ENCODE measurements at places on chromosomes 2 and 18.

- DNase-seq, result no peak
Measured at GRCh38 chr2:172107690-172108586, 5.2 kb upstream of the DLX2 start.

- no peak for DNase-seq
Measured at GRCh38 chr2:43622931-43623451, 14.1 kb upstream of the PLEKHH2 start.

DNA sequence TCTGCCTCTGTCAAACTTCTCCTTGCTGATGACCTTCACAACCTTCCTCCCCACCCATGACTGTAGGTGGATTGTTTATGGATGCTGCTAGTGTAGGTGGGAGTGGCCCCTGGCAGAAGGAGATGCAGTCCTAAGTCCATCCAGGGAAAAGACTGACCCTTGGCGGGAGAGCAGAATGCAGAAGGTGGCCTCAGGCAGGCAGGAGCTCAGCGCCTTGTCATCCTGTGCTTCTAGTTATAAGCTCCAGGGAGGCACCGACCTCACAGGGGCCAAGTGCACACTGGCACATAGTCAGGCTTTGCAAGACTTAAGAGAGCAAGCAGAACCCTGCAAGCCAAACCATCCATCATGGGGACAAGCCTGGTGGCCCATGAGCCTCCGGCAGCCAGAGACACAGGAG, 74.4 kb downstream of the CAPN13 start:
- no peak for DNase-seq

DNA sequence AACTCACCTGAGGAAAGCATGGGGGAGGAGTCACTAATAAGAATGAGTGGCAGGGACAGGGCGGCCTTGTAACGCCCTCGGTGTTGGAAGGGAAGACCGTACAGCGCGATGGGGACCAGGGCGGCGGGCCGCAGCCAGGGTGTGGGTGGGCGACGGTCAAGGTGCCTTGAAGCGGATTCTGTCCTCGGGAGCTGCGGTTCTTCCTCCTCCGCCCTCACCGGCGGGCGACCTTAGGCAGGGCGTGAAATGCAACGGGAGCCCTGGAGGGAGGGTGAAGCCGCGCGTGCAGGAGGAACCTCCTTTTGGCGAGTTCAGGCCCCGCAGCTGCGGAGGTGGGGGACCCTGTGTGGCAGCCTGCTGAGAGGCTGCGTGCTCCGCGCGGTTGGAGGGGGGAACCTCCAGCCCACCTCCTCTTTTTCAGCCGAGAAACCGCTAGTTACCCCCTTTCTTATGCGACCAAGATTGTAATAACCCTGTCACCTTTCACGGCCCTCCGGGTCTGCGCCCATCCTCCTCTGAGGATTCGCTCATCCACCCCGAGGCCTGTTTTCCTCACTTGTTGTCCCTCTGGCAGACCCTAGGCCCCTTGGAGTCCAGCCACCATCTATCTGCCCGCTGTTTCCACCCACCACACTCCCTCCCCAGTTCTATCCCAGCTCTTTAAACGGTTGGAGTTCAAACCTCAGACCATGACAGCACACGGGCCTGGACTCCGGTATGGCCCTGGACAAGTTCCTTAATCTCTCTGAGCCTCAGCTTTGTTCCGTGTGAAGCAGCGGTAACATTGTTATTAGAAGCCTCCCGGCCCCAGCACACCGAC, 823 bp upstream of the RNU2-63P start:
- peak; percentile 78 for DNase-seq

DNA sequence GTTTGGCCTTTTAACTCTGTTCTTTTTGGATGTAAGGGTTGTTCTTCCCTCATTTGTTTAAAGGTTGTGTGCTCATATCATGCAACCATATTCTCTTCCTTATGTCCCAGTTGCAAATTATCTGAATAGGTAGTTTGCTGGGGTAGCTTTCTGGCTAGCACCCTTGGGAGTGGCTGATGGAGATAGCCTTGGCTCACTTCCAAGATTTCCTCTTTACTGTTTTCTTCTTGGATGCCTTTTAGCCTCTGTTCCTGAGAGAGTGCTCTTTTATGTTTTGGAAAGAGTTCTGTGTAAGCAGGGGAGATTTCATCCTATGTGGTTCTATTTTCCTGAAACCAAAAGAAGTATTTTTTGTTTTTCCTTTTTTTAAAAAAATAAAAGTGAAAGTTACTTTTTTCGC, 25.4 kb downstream of the USP14 start:
- DNase-seq, result no peak

DNA sequence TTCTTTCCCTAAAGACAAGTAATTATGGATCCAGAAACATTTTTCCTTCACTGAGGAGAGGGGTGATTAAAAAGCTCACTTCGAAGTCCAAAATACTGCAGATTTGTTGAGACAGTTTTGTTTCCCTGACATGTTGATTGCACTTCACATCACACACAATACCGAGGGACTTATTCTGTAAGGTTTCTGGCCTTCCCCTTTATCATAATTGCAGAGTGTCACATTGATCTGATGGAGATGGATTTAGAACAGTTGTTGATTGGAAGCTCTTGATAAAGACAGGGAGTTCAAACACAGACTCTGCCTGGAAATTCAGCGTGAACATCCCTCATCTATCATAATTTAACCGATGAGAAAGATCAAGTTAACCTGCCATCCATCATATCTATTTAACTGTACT, 163.6 kb downstream of the PTPRM start:
- DNase-seq, result peak; percentile 81

DNA sequence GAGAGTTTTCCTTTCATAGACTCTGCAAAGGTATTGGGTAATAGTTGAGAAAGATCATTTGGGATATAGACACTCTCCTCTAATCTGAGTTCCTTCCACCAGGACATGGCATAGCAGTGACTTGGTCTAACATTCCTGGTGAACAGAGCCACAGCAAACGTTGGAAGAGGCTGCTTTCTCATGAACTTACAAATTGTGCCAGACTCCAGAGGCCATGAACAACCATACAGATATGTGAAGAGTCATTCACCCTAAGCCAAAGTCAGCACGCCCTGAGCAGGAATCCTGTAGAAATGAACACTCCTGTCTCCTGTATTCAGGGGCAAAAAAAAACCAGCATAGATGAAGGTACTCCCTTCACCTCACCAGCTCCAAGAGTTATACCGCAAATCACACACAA, 152.8 kb downstream of the TMEM18 start:
- DNase-seq, result no peak

- DNase-seq, result no peak
Measured at GRCh38 chr2:46985512-46985911, 69.9 kb upstream of the MCFD2 start.

GRCh38 chr2:21452678-21453077, 328.9 kb downstream of the TDRD15 start:
- DNase-seq, result no peak

DNA sequence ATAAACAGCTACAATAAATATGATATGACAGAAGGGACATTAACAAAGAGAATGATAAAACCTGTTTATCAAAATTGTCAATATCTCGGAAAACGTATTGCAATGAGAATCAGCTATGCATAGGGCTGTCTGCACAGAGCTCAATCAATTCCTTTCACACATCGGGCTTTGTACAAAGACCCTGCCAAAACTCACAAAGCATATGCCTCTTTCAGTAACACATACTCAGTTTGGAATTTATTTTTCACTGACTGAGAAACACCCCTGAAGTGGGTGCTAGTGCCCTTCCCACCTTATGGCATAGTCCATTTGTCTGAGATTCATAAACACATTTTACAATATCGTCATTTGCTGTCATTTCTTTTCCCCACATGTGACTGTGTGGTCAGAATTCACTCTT, 815.8 kb upstream of the FAM98A start:
- DNase-seq, result no peak

DNA sequence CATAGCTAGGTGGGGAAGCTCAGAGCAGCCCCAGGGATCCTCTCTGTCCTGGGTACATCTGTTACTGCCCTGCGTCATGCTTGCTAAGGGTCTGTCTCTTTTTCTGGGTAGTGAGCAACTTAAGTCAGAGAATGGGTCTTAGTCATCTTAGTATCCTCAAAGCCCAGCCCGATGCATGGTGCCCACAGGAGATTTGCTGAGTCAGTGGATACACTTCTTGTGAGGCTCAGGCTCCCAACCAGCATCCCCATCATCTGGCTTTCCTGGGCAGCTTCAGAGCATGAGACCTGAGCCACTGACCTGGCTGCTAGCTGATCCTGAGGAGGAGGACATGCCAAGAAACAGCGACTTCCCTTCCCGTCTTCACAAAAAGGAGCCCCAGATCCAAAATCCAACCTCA, 10.0 kb downstream of the FOXI3 start:
- DNase-seq, result no peak

DNA sequence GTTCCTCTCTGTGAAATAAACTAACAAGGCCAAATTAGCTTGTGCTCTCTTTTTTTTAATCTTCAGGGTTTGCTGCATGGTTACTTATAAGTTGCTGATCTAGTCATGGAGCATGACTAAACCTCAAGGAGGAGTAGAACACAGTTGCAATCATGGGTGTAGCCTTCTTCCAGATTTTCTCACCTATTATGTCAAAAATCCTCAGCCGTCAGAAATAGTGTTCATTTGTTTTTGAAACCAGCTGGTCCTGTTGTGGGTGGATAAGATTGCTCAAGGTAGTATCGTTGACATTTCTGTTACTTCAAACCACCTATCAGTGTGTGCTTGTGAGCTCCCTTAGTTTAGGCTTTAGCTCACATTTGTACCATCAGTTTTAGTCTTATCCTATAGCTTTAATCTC, 11.2 kb downstream of the RELCH start:
- DNase-seq, result no peak

- no peak for DNase-seq
Measured at GRCh38 chr18:9446839-9447238, 28.5 kb upstream of the RALBP1 start.

- no peak for DNase-seq
Measured at GRCh38 chr2:204888222-204888621, 342.9 kb downstream of the PARD3B start.

DNA sequence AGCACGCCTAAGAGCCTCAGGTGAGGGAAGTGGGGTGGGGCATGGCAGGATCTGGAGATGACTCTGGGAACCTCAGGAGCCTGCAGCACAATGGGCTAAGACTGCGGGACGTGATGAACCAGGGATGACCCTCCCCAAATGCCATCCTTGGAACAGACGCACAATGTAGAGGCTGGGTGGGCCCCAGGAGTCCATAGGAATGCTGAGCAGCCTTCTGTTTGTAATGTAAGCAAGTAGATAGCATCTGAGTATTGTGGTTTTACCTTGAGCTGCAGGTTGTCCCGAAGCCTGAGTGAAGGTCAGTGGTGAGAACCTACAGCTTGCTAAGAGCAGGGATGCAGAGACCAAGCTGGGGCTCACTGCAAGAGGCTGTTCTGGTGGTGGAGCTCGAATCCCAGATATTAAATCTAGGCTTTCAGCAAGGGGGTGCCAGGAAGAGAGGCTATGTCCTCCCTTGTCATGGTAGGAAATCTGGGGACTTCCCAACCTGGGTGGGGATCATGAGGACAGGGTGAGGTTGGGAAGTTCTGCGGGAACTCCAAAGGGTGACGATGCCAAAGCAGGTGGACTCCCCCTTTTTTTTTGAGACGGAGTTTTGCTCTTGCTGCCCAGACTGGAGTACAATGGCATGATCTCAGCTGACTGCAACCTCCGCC, 5.8 kb downstream of the SCTR start:
- DNase-seq, result no peak

DNA sequence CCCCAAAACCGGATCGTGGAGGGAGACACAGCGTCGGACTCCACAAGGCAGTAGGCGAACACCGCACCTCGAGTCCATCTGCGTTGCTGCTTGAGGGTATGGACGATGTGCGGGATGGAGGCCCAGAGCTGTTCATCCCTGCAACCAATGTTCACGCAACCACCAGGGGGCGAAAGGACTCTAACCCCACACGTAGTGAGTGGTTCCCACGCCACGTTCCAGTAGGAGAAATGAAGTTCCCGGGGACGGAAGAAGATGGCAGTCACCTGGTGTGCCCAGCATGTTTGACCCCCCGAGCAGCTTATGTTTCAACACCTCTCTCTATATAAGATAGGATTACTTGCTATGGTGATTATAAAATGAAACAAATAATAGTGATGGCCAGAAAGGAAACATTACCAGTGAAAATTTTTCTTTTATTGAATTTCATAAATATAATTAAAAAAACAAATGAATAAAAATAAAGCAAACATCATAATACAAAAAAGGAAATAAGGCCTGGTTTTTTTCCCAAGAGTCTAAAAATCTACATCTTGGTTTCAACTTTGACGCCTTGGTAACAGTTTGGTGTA, 184.3 kb downstream of the SH3BP4 start:
- DNase-seq, result peak; percentile 83
